ENCODE measurements at places on chromosomes 7 and 10. TPM values are rescaled to one million over a fixed set of nuclear protein-coding genes. Genes with fewer than 3 reads are reported as not detected.

Gene DRGX
- not detected for total RNA-seq

Gene ACBD7
- total RNA-seq, result 3.1 TPM

Gene DDIT4
- total RNA-seq, result 193 TPM

Gene CHCHD3
- 60.1 TPM for total RNA-seq

Gene OR6B1
- not detected for total RNA-seq

Measured in dermis microvascular lymphatic vessel endothelial cell (primary cell).